ENCODE measurements at places on chromosomes 2 and 18. TPM values are rescaled to one million over a fixed set of nuclear protein-coding genes. Genes with fewer than 3 reads are reported as not detected.

Gene MRPS9
- 36.0 TPM for total RNA-seq

Gene GYPC
- 94.1 TPM for total RNA-seq

Gene SERPINB13
- total RNA-seq: not detected

Gene KLHL14
- total RNA-seq: 0.03 TPM

Gene PRKAG3
- total RNA-seq: not detected

Gene DNER
- 0.98 TPM for total RNA-seq
